ENCODE measurements at places on chromosomes 2 and 18. TPM values are rescaled to one million over a fixed set of nuclear protein-coding genes. Genes with fewer than 3 reads are reported as not detected.

DNA sequence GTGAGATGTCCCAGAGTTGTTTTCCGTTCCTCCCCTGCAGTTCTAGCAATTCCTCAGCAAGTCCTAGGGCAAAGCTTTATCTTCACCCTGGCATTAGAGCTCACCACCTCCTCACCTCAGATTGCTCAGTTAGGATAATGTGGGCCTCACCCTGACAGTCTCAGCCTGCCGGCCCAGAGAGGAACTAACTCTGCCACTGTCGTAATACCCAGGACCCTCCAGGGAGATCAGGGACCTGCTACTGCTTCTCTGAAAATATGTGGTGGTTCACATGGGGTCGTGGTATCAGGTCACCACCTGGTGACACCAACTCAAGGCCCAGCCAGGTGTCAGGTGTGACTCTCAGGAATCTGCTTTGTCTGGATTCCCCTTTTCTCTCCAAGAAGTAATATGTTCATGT, 120.7 kb downstream of the FEZ2 start:
- DNase-seq: no peak

DNA sequence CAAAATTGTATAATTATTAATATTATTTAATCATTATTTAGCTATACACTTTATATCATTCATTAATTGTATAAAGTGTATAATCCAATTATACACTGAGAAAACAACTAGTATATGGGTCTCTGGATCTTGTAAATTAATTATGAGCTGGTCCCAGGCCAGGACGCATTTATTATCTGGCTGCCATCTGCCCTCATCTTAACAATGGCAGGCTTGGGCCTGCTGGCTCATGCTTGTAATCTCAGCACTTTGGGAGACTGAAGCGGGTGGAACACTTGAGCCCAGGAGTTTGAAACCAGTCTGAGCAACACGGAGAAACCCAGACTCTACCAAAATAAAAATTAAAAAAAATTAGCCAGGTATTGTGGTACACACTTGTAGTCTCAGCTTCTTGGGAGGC, 502.2 kb upstream of the NRXN1 start:
- DNase-seq: no peak

GRCh38 chr2:191612496-191612895, 65.4 kb upstream of the NABP1 start:
- no peak for DNase-seq

- no peak for DNase-seq
These were observed 74.7 kb downstream of the HNRNPLL start for GRCh38 chr2:38528008-38528442.

- DNase-seq: peak; percentile 54
These were observed 45.1 kb upstream of the ACAA2 start for GRCh38 chr18:49858309-49859020.

DNA sequence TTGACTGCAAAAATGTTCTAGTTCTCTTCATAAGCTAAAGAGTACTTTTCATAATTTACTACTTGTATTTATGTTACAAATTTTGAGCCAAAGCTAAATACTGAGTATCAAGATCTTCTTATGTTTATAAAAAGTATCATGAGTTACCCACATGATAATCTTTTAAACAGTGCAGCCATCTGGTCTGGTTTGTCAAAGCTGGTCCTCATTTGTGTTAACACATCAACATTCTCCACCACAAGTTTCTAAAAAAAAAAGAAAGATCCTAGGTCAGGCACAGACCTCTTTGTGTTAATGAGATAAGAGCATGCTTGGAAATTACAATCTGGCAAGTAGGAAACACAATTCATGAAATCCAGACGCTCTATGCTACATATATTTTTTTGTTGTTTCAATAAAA, 75.5 kb upstream of the FRZB start:
- no peak for DNase-seq

DNA sequence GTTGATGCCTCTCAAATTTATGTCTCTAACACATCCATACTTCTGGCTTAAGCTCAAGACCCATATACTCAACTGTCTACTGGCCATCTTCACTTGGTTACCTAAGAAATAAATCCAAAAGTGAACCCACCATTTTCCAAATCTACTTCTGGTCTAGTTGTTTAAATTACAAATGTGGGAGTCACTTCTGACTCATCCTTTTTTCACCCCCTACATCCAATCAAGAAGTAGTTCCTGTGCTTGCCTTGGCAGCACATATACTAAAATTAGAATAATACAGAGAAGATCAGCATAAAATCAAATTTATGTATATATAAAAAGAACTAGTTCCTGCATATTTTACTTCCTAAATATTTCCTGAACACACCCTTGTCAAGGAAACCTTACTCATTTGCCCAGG, 53.6 kb downstream of the STRN start:
- DNase-seq: no peak

GRCh38 chr2:64371727-64372126, 82.2 kb upstream of the LGALSL start:
- DNase-seq: no peak

- DNase-seq: no peak
These were observed 1.2 kb downstream of the KCNF1 start for GRCh38 chr2:10912796-10913455.

GRCh38 chr2:236162031-236162845, 5.9 kb downstream of the GBX2 start:
- DNase-seq: no peak

- no peak for DNase-seq
These were observed 170.3 kb upstream of the MAP2 start for GRCh38 chr2:209253544-209253943.

Gene ECEL1
- 4.7 TPM for polyA plus RNA-seq

Gene NTSR2
- not detected for polyA plus RNA-seq

Gene TMEM237
- 54.7 TPM for polyA plus RNA-seq

Gene GPAT2
- 2.4 TPM for polyA plus RNA-seq

Gene BBS5
- polyA plus RNA-seq: 15.0 TPM

Data from right renal pelvis (tissue), 4 donors.